Activated T-helper 9 cell treated with anti-CD3 and anti-CD28 coated beads, Interleukin-2, amount 50 U/mL, for 16 hours (primary cell): ENCODE measurements at places on chromosomes 2 and 18.

GRCh38 chr18:66497351-66497750 is 106.5 kb downstream of the CDH19 start:
- DNase-seq: no peak

- no peak for DNase-seq
Measured at GRCh38 chr2:159873258-159873657, 75.2 kb upstream of the CD302 start.

GRCh38 chr2:178070824-178071223 is 1.8 kb downstream of the PDE11A start:
- no peak for DNase-seq

GRCh38 chr2:7108792-7109532 is 191.8 kb downstream of the RNF144A start:
- no peak for DNase-seq
